ENCODE measurements at places on chromosomes 1 and 21. TPM values are rescaled to one million over a fixed set of nuclear protein-coding genes. Genes with fewer than 3 reads are reported as not detected.

Gene CACNA1S
- total RNA-seq: not detected

Gene ERG
- total RNA-seq: not detected

Gene LAMB3
- total RNA-seq: 20.2 TPM

Gene ESRRG
- not detected for total RNA-seq

Gene PBX1
- total RNA-seq: 24.7 TPM

Gene OPRD1
- 0.14 TPM for total RNA-seq

Gene FCGR2B
- not detected for total RNA-seq

Gene MCOLN3
- 3.6 TPM for total RNA-seq

Gene FLG
- total RNA-seq: not detected

Gene FAM177B
- not detected for total RNA-seq

Gene SLX9
- 59.3 TPM for total RNA-seq

Gene KCNJ9
- total RNA-seq: not detected

Data from A549 treated with RU486 at 1 μM for 4 hours (cell line).